ENCODE measurements at places on chromosomes 6 and 20. TPM values are rescaled to one million over a fixed set of nuclear protein-coding genes. Genes with fewer than 3 reads are reported as not detected.
A peak's percentile ranks its signal among the peaks of the same experiment; 100 is the strongest.

MEP1A gene
- total RNA-seq, result not detected

FYN gene
- total RNA-seq, result 162 TPM

ILRUN gene
- total RNA-seq, result 76.6 TPM

ZSCAN31 gene
- total RNA-seq, result 10.9 TPM

HTR1E gene
- total RNA-seq, result not detected

- H3K4me3 ChIP-seq, result no peak overlapping the region
- no peak for DNase-seq
- H3K36me3 ChIP-seq, result no peaks in the 10 kb centered on the region
- no peak overlapping the region for H3K27ac ChIP-seq
- no peaks in the 10 kb centered on the region for H3K4me1 ChIP-seq
- no peaks in the 10 kb centered on the region for H3K27me3 ChIP-seq
Measured at GRCh38 chr6:6962086-6962485, 145.7 kb upstream of the RREB1 start.

DNA sequence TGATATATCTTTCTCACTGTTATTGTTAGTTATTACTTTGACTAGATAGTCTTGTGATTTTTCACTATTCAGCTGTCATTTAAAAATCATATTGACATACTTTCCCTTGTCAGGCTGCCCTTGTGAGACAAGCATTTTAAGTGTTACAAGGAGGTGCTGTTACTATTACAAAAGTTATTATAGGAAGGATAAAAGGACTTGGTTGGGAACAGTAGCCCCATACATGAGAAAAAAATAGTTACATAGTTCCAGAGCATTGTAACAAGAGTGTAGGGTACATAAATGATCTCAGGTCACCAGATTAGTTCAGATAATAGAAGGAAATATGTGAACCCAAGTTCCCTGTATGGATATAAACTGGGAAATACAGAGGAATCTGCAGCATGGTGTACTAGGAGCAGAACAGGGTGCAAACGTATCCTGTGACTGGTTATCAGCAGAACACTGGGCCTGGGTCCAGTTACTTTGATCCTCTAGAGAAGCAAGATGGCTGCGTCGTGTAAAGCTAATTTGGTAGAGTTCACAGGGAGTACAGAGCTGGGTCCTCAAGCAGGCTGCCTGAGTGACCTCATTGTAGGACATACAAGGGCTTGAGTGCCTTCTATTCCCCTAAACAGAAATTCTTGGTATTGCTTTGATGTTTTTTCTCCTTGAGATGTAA lies 38.5 kb upstream of the HDDC2 start:
- H3K27me3 ChIP-seq, result no peaks in the 10 kb centered on the region
- H3K4me3 ChIP-seq, result no peak overlapping the region

DNA sequence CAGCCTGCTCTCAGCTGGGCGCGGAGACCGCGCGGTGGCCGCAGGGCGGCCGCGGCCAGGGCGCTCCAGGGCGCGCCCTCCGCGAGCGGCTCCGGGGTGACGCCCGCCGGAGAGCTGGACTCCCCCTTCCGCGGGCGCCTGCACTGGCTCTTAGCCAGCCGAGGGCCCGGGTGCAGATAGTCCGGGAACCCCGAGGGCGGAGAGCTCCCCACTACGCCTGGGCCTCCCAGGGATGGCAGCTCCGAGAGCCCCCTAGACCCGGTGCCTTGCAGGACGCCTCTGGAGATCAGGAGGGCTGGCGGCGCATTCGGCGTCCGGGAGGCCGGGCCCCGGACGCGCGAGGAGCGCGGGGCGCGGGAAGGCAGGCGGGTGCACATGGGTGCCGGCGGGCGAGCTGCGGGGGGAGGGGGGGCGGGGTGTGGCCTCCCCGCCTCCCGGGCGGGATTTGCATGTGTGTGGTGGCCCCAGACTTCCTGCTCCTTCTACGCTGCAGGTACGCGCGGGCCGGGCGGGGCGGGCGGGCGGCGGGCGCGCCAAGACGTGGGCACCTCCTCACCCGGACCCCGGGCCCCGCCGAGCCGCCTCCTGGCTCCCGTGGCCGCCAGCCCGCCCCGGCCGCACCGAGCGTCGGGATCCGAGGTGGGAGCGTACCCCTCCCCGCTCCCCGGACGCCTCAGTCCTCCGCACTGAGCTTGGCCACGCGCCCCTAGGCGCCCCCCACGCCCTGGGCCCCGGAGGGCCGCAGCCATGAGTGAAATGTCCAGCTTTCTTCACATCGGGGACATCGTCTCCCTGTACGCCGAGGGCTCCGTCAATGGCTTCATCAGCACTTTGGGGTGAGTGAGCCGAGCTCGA lies at the start of gene ITPR3:
Gene ITPR3, plus strand, starts transcription at position 467 of the 855 bp plus-strand sequence. Its CDS starts 281 bp downstream, at position 748.
- peak within 1 kb of the TSS; percentile 61 for H3K4me3 ChIP-seq
- no peaks in the 10 kb centered on the region for H3K36me3 ChIP-seq
- no peak within 1 kb of the TSS for H3K27ac ChIP-seq
- no peaks in the 10 kb centered on the region for H3K4me1 ChIP-seq

DNA sequence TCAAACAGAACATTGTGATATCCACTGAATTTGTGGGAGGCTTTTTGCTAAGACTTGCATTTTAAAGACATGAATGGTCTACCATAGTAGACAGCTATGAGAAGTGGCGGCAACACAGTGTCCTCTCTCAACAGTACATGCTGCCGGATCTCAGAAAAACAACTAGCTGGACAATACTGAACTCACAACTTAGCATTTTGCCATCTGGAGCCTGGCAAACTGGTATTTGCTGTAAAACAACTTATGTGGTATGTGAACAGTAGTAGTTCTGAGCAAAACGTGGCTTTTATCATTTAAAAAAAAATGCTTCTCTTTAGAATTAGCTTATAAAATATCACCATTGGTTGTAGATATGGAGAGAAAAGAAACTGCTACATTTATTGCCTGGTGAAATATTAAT lies 3.3 kb upstream of the PXDC1 start:
- peaks cover 6% of the 10 kb centered on the region for H3K4me1 ChIP-seq
- DNase-seq, result no peak
- H3K36me3 ChIP-seq, result no peaks in the 10 kb centered on the region
- no peaks in the 10 kb centered on the region for H3K27me3 ChIP-seq

DNA sequence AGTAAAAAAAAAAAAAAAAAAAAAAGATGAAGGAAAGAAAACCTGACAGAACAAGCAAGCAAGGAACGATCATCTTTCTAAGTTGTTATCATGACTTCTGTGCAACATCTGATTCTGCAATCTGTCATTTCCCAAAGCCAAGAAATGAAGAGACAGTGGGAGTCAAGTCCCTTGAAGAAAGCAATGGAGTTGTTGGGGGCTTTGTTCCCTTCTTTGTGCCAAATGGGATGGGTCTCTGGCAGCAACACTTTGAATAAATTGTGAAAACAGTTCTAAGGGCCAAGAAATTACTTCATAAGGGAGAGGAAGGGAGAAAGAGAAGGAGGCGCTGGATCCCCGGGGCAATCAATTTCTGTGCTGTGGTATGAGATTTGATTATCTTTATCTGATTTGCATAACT lies 33.3 kb upstream of the RSPO3 start:
- no peak for DNase-seq
- H3K4me1 ChIP-seq, result no peaks in the 10 kb centered on the region
- H3K4me3 ChIP-seq, result no peak overlapping the region
- H3K27ac ChIP-seq, result no peak overlapping the region
- H3K27me3 ChIP-seq, result no peaks in the 10 kb centered on the region
- H3K36me3 ChIP-seq, result no peaks in the 10 kb centered on the region

DNA sequence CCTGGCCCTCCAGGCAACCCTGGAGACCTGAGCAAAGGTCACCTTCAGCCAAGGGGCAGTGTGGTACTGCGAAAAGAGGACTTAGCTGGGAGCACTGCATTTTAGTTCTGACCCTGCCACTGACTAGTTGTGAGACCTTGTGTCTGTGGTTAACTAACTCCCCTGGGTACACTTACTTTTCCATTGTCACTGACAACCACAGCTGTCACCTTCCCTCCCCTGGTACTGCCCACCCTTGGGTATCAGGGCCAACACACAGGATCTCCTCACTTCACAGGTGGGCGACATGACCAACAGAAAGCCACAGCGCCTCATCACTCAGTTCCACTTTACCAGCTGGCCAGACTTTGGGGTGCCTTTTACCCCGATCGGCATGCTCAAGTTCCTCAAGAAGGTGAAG lies 21.6 kb upstream of the GNRH2 start:
- peaks cover 15% of the 10 kb centered on the region for H3K36me3 ChIP-seq
- H3K4me3 ChIP-seq, result no peak overlapping the region
- H3K27ac ChIP-seq, result no peak overlapping the region
- no peaks in the 10 kb centered on the region for H3K4me1 ChIP-seq
- H3K27me3 ChIP-seq, result no peaks in the 10 kb centered on the region

GRCh38 chr6:106225581-106225980 lies 100.0 kb downstream of the ATG5 start:
- no peaks in the 10 kb centered on the region for H3K36me3 ChIP-seq
- no peak for DNase-seq
- H3K27me3 ChIP-seq, result no peaks in the 10 kb centered on the region
- H3K27ac ChIP-seq, result no peak overlapping the region

DNA sequence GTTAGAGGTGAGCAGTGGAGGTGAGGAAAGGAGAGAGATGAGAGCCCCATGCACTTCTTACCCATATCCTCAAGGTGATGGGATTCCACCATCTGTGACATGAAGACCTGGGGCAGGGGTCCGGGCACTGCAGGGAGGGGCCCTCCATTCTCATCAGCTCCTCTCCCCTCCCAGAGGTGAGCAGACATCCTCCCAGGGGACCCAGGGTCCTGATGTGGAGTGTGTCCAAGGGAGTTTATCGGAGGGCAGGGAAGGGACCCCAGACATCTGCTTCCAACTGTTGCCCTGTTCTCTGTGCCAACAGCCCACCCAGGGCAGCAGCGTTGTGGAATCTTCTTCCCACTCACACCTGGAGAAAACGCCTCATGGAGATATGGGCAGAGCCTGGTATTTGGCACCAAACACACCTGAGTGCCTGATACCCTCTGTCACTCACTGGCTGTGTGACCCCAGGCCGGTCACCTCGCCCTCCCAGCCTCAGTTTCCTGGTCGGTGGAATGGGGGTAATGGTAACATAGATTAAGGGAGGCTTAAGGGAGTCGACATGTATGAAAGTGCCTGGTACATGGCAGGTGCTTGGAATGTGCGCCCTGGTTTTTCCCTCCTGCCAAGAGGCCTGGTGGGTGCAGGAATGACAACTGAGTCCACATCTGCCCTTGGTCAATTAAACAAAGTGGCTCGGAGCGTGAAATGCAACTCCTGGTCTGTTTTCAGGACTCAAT lies 227.9 kb downstream of the PREX1 start:
- no peak overlapping the region for H3K27ac ChIP-seq
- no peak overlapping the region for H3K4me3 ChIP-seq
- DNase-seq, result peak; percentile 65
- H3K4me1 ChIP-seq, result no peaks in the 10 kb centered on the region
